ENCODE measurements at places on chromosomes 6 and 20.
A peak's percentile ranks its signal among the peaks of the same experiment; 100 is the strongest.

- DNase-seq: no peak
Measured at GRCh38 chr6:162181741-162182401, 545.7 kb downstream of the PRKN start.

DNA sequence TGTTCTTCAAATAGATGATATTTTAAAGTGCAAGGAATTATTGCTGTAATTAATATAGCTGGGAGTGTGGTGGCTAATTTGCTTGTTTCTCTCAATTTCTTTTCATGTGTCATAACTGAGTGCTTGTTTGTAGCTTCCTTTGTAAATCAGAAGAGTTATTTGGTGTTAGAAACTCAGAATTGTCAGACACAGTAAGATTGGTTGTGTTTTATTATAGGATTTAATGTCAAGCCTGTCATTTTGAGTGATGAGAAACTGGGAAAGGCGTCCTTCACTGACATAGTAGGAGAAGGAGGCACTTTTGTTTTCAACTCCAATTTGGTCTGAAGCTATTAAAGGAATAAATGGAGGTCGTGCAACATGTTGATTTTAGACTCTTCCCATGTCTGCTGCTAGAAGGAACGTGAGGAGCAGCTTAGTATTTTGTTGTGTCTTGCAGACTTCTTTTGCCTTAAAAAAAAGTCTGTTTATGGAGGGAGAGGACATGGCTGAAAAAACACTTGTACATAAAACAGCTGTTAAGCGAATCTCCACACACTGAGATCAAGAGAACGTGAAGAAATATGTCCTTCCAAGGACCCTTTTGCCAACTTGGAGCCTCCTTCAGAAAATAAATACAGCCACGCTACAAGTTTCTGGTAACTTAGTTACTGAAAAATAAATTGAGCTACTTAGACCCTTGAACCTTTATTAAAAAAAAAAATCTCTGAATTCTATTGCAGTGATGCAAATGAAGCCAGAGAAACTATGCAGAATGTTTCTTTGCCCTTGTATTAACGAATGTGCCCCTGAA is 59.5 kb downstream of the BMP6 start:
- no peak for DNase-seq

GRCh38 chr20:45751721-45752120 is 29.6 kb downstream of the SPINT4 start:
- DNase-seq: no peak

GRCh38 chr20:57013741-57014140 is 252.7 kb downstream of the BMP7 start:
- peak; percentile 24 for DNase-seq

DNA sequence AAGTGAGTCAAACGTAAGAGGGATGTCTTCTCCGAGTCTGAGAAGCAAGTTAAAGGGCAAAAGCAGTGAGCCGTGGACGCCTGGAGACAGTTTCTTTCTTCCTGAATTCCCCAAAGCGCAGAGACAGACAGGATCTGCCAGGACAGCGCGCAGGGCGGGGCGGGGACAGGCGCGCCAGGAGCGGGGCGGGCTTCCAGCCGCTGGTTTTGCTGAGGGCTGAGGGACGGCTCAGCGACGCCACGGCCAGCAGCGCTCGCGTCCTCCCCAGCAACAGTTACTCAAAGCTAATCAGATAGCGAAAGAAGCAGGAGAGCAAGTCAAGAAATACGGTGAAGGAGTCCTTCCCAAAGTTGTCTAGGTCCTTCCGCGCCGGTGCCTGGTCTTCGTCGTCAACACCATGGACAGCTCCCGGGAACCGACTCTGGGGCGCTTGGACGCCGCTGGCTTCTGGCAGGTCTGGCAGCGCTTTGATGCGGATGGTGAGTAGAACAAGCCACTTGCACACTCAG is at the start of gene SCGN:
Gene SCGN, plus strand, starts transcription at position 209 of the 509 bp plus-strand sequence. Its CDS starts 189 bp downstream, at position 398.
- peak; percentile 57 for DNase-seq

- DNase-seq: no peak
Measured at GRCh38 chr6:136510782-136511181, 39.4 kb downstream of the MAP7 start.

DNA sequence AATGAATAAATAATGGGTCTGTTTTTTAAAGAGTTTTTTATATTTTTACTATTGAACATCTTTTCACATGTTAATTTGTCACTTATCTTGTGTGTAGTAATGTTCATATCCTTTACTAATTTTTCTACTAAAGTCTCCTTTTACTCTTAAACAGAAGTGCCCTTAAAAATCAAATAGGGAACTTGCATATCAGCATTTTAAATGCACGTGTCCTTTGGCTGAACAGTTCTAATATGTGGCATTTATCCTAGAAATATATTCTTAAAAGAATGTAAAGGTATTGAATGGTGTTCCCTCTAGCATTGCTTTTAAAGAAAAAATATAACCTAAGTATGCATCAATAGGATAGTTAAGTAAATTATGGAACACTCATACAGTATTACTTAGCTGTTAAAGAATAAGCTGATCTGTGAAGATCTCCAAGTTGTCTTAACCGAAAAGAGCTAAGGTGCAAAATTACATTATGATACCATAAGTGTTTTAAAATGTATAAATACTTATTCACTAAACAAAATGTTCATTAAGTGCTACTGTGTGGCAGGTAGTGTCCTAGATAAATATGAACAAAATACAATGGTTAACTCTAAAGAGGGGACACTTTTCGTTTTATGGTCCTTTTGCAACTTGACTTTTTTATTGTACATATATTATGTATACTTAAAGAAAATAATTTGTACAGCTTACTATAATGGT is 631 bp upstream of the PGBD1 start:
- no peak for DNase-seq

DNA sequence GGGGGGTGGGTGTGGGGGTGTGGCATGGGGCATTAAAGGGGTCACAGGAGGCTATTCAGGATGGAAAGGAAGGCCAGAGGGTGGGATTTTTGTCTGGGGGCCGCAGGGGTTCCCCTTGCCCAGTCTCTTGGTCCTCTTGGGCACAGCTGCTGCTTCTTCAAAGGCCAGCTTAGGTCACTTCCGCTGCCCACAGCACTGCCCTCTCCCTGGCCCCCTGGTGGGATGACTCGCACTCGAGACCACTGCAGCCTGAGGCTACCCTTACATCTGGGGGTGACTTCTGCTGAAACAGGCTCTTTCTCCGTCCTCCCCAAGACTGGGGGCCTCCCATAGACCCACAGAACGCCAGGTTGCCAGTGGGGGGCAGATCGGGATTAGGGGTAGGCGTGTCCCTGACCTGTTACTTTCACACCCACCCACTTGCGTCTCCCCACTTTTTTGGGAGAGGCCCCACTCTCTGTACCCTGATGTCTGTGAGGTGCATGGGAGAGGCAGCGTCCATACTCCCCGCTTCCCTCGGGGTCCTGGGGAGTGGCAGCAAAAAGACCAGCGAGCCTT is 1.3 kb downstream of the LKAAEAR1 start:
- DNase-seq: no peak

DNA sequence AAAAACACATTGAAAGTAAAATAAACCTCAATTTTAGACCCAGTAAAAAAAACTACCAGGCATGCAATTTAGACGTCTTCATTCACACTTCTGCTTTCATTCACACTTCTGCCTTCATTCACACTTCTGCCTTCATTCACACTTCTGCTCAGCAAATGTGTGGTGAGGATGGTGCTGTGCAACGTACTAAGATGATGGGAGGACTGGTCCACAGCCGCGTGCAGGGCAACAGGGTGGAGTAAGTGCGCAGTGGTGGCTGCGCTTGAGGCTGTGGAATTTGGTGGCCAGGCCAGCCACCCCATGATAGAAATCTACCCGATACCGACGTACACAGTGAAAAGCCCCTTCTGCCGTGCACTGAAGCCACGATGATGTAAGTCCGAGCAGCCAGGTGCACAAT is 114.3 kb upstream of the CD93 start:
- no peak for DNase-seq

Measured in NCI-H1105 treated with DMSO at 0.1 percent for 48 hours (cell line).